ENCODE measurements at places on chromosomes 6 and 20. TPM values are rescaled to one million over a fixed set of nuclear protein-coding genes. Genes with fewer than 3 reads are reported as not detected.

GRCh38 chr20:38883981-38884733 is 42.1 kb upstream of the FAM83D start:
- no peak for DNase-seq

DNA sequence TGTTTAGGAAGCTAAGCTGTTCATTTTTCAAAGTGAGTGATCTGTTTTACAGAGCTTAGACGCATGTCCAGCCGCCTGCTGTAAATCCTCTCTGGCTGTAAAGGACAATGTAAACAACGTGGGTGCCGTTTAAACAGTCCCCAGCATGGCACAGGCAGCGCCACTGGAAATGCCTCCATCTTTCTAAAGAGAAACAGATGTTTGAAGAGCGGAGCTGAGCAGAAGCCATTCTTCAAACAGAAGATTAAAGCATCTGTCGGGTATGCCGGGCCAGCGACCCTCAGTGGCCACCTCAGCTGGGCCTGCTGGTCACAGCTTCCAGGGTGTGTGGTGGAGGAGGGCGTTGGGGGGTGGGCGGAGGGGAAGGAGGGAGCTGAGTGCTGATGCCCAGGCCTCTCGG is 138.6 kb downstream of the ERMARD start:
- DNase-seq, result no peak

DNA sequence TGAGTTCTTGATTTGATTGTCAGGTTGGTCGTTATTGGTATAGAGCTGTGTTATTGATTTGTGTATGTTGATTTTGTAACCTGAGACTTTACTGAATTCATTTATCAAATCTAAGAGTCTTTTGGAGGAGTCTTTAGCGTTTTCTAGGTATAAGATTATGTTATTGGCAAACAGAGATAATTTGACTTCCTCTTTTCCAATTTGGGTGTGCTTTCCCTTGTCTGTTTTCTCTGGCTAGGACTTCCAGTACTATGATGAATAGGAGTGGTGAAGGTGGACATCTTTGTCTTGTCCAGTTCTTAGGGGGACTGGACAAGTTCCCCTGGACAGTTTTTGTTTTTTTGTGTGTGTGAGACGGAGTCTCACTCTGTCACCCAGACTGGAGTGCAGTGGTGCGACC is 17.4 kb downstream of the HLA-DOA start:
- DNase-seq, result no peak

DNA sequence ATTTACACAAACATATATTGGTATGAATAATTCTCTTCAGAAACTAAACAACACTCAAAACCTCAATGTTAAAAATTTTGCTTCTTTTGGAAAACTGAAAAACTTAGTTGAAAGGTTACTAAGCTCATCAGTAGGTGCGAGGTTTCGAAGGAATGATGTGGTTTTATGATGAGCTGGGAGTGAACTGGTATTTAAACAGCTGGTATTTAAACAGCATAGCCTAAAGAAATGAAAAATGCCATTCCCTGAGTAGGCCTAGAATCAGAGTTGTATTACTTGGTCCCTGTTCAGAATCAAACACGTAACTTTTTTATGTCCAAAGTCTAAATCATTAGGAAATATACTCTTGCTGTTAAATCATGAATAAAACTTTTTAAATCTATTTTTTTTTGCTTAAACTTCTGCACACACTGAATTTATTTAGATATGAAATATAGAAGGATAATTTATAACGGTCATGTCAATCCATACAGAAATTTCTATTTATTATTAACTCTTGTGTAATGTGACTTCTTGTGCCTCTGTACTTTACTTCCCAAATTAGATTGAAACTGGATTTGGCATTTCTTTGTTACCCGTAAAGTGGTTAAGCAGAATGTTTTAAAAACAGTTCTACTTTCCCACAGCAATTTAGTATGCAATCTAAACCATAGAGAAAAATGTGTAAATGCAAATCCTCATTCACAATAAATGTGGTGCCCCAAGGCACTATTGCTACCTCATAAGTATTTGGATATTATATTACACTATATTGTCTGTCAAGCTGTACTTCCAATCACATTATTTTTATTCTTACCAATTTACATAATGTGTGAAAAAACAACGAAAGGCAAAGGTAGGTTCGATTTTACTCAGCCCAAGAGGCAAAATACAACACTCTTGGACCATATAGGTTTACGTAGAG is 124.1 kb downstream of the HS3ST5 start:
- no peak for DNase-seq

- DNase-seq, result peak; percentile 5
Measured at GRCh38 chr6:151325075-151326050, 66.0 kb downstream of the ZBTB2 start.

DNA sequence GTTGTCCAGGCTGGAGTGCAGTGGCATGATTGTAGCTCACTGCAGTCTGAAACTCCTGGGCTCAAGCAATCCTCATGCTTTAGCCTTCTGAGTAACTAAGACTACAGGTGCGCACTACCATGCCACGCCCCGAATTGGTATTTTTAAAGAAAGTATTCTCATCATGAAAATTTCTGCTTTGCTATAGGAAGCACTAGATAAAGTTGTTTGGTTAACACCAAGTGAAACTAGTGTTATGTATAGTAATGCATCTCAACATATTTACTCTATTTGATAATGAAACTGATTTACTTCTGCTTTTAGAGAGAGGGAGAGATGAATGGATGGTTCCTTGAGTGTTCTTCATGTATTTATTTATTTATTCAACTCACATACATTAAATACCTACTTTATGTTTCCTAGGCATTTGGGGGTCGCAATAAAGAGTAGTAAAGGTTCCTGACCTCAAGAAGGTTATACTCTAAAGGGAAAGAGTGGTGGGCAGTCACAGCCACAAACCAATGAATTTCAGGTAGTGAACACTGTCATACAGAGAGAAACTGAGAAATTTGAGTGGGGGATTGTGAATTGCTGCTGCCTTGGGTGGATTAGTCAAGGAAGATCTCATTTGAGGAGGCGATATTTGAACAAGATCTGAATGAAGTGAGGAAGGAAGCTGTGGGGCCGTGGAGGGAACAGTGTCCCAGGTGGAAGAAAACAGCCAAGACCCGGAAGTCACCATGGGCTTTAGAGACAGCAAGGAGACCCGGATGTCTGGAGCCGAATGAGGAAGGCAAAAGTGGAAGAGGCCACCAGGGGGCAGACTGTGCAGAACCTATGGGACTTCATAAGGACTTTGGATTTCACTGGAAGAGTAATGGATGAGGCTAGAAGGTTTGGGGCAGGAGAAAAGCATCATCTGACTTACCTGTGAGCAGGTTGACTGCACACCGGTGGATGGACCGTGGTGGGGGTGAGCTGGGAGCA is 185.6 kb downstream of the TSHZ2 start:
- DNase-seq, result peak; percentile 20

DNA sequence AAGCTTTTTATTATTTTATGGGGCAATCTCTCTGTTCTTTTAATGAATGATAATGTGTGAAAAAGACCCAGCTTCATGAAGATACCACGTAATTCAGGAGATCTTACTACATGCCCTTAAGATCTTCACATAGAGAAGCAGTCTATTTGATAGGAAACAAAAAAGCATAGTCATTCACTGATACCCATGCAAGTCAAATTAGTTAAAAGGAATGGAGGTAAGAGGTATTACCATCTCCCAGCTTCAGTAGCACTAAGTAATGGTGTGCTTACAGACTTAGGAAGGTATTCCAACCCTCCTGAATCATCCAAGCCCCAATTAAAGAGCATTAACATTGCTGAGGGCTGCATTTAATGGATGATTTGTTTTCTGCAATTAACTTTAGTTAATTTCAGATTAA is 364.7 kb downstream of the SYNE1 start:
- DNase-seq, result no peak

GRCh38 chr6:157263146-157263545 is 60.2 kb downstream of the TMEM242 start:
- no peak for DNase-seq

DNA sequence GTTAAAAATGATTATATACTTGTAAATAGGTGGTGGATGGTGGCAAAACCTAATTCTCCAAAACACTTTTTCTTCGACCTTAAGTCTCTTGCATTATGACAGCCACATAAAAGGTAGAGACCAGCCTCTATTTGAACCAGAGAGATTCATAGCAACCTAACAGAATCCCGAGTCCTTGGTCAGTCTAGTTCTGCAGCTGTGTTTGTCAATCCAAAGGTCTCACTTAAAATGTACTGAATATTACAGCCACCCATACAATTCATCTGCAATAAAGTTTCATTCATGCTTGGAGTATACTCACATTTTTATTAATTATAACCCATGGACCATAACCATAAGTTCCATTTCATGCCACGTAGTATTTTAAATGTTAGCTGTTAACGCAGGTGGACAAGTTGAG is 87.2 kb downstream of the EPM2A start:
- DNase-seq, result no peak

DNA sequence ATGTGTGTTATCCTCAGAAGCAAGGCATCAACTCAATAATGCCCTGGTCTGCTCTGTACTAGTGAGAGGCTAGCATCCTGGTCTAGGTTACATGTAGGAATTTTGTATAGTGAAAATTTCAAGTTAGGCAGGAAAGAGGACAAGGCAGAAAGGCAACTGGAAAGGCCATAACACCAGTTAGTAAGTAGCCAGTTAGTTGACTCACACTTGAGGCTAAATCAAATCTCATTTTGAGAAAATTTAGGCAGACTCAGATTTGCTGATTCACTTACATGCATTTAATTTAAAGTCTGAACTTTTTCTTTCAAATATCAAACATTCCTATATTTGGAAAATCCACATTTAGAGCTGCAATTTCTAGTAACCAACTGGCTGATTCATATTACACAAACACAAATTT is 184.5 kb upstream of the TCF21 start:
- no peak for DNase-seq

DNA sequence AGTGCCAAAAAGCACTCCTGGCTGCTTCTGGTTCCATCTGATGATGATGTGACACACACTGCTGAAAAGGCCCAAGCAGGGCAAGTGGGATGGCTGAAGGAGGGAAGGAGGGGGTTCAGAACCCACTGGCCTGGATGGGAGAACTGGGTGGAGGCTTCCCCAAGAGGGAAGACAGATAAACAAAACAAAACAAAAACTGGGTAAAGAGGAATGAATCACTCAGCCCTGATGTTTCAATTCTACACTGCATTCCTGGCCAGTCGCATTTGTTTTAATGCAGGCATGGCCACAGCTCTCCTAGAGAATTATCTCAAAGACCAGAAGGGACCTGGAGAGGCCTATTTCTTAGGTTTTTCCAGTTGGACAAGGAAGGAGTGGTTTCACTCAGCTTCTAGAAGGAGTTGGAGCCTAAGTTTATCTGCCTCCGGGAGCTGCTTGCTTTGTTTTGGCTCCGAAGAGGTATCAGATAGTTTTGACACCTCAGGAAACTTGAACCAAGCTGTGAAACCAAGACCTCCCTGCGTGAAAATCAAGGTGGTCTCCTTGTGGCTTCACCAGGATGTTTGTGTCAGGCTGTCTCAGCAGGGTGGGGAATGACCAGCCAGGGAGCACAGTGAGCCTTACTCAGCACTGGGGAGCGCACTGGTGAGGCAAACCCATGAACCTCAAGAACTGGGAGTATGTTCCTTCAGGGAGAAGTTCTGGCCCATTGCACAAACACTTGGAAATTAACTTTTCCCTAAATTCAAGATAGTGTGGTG is 16.1 kb downstream of the TTPAL start:
- DNase-seq, result peak; percentile 8

GRCh38 chr6:154969796-154970195 is 25.3 kb upstream of the TIAM2 start:
- no peak for DNase-seq

GRCh38 chr20:53826597-53827291 is 233.1 kb upstream of the ZNF217 start:
- DNase-seq, result no peak

GRCh38 chr6:147167576-147168461 is 36.4 kb upstream of the STXBP5 start:
- no peak for DNase-seq

GRCh38 chr6:113442040-113442439 is 415.1 kb upstream of the MARCKS start:
- DNase-seq, result no peak

DNA sequence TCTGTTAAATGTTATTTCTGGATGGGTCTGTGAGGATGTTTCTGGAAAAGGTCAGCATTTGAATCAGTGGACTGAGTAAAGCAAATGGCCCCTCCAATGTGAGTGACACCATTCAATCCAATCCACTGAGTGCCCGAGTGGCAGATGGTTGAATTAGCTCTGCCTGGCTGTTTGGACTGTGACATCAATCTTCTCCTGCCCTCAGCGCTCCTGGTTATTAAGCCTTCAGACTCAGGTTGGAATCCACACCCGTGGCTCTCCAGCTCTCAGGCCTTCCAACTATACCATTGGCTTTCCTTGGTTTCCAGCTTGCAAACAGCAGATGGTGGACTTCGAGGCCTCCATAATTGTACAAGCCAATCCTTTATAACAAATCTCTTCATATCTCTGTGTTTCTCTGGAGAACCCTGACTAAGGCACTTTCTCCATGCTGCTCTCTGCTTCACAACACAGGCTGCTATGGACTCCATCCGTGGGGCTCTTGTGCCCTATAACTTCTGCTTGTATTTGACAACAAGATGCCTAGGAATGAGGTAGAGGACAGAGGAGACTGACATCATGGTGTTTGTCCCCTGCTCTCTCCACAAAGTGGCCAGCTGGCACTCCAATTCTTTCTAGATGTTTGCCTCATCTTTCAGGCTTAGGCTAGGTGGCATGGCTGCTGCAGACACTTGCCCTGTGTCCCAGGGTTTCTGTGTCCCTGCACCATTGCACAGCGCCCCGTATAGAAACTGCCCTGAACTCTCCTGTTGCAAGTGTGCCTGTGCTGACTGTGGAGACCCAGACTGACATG is 4.8 kb upstream of the CSTL1 start:
- no peak for DNase-seq

GRCh38 chr20:19449051-19449450 is 236.6 kb downstream of the SLC24A3 start:
- DNase-seq, result no peak

DNA sequence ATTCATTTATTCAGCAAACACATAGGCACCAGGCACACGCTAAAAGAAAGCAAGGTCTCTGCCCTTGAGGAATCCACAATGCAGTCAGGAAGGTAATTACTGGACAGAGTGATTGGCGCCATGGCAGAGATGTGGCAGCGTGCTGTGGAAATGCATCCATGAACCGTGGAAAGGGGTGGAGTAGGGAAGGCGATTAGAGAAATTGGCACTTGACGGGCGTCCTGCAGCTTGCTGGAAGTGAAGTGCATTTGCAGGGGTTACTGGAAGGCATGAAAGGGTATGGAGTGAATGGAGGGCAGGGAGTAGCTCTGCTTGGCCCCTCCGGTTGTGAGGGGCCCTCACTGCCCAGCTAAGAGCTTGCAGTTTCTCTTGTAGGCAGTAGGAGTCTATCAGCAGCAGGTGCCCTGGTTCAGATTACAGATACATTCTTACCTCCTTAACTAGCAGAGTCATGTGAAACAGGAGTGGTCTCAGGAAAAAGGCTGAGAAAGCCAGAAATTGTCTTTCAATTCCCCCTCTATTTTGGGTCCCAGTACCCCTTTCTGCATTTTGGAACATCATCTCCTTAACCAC is 122.5 kb upstream of the TIAM2 start:
- no peak for DNase-seq

- DNase-seq, result no peak
Measured at GRCh38 chr6:166644681-166645080, 17.6 kb upstream of the RPS6KA2 start.

GRM4 gene
- polyA plus RNA-seq, result 0.03 TPM

DNMT3B gene
- 0.22 TPM for polyA plus RNA-seq

DDO gene
- not detected for polyA plus RNA-seq

ULBP2 gene
- polyA plus RNA-seq, result 0.68 TPM

MOCS1 gene
- polyA plus RNA-seq, result 0.53 TPM

EPPIN gene
- polyA plus RNA-seq, result not detected
